Right lobe of liver (tissue), 6 donors: ENCODE measurements at places on chromosomes 16 and 17.

- no peak for DNase-seq
Observed at GRCh38 chr16:52572656-52573055, 25.7 kb upstream of the TOX3 start.

DNA sequence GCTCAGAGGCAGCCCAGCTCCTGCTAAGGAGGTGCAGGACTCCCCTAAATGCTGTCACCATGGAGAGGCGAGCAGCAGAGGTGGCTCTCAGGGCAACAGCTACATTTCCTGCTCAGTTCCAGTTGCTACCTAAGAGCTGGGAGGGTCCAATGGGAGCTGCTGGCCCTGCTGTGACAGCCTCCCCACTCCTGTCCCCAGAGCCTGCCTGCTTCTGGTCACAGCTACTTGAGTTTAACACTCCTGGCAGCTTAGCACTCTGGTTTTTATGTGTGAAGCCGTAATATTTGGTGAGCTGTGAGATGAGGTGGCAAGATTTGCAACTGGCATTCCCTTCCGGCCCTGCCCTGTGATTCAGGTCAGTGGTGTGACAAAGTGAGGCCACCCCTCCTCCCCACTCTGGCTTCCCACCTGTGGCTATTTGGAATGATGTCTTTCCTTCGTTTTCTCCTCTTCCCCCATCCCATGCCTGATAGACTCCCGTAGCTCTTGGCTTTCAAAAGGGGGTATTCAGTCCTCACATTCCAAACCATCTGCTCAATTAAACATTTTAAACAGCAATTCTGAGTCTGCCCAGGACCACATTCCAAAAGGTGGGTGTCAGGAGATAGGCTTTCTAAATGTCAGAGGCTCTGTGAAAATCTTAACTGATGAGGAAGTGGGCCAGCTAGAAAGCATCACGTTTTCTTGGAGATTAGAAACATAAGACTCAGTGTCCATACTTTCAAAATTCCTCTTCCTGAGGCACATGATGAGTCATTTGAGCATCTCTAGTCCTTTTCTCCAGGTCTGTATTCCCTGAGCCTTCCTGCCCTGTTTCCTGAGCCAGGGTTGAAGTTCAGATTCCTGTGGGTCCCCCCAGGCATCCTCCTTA lies 42.6 kb upstream of the SKAP1 start:
- DNase-seq, result no peak

GRCh38 chr16:53576210-53576609 lies 73.2 kb upstream of the AKTIP start:
- DNase-seq, result no peak

DNA sequence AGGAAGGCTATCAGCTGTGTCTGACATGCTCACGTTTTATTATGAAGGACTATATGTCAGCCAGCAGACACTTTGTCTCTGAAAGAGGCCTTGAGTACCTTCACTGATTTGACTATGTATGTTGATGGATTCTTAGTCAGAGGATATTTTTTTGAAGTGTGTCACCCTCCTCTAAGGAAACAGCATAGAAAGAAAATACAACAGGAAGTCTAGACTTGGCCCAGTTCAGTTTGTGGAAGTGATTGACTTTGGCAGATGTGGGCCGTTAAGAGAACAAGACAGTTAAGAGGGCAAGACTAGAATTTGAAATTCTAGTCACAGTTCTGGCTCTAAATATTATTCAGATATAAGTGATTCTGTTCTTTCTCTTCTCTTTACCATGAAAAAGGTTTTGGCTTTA lies 471.5 kb downstream of the CDH8 start:
- DNase-seq, result no peak

DNA sequence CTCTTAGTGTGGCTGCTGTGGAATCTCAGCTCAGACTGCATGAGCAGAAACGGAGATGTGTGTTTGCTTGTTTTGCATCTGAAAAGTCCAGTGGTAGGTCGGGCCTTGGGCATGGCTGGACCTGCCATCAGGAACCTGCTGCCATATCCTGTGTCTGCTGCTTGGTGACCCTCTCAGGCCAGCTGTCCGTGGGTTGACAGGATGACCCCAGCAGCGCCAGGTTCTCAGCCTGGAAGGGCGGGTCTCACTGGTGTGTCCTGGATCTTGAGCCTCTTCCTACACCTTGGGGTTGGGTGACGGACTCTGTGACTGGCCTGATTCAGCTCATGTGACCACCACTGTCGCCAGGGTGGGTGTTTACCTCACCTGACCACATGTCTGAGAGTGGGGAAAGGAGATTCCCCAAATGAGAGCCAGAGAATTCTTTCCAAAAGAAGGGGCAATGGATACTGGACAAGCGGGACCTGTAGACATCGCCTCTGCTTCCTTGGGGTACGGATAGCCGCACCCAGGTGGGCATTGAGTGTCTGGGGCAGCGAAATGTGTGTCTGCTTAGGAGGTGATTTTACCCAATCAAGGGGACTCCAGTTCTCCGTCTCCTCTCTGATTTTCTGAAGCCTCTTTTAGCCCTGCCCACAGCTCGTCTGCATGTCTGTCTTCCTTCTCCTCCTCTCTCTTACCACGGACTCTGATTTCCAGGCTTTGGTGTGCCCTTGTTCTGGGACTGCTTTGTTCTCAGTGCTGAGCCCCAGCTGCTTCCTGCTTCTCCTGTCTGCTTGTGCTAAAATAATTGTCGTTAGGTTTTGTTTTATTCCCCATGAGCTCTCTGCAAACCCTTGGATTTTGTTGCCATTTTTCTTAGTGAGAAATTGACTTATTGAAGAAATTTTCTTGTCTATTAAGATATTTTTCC lies 399.7 kb downstream of the CPPED1 start:
- no peak for DNase-seq

- no peak for DNase-seq
Observed at GRCh38 chr17:8020776-8021564, 17.9 kb upstream of the ALOX15B start.

DNA sequence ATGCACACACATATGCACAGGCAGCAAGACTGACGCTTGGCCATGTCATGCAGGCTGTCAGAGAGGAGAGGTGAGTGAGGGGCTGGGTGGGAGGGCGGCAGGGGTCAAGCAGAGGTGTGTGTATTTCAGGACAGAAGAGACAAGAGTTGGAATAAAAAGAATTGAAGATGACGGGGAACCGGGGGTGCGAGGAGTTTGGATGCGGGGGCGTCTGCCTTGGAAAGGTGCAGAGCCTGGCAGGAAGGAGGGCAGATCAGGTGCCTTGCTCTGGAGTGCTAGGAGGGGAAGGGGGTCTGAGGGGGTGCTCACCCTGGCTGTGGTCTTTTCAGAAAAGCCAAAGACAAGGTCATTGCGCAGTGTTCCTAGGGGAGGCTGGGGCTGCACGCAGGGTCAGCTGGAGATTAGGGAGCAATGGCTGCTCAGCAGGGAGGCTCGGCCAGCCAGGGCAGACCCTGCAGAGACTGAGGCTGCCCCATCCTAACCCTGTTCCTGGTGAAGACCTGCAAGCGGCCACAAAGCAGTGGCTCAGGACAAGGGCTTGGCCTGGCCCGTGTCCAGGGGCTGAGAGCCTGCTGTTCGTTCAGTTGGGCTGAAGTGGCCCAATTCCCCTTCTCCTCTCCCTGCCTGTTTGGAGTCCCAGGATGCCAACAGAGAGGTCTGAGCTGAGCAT lies 23.7 kb upstream of the CBX4 start:
- no peak for DNase-seq

- peak; percentile 73 for DNase-seq
Observed at GRCh38 chr16:52611817-52612673, 65.1 kb upstream of the TOX3 start.

GRCh38 chr17:59335685-59336084 lies 4.2 kb downstream of the YPEL2 start:
- no peak for DNase-seq
